ENCODE measurements at places on chromosomes 1 and 21.

DNA sequence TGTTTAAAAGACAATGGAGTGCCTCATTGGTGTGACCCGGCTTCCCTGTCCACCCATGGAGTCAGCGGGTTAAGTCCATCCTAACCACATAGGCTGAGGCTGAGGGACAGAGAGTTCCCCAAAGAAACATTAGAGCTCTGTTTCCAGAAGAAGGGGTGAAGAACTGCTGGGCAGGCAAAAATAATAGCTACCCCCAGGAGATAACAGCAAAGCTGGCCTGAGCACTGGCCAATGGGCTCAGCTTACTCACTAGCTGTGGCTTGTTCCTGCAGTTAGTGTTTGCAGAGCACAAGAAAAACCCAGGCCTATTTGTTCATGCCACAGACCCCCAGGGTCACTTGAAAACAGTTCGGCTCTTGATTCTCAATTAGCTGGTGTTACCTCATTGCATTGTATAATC lies 311.2 kb downstream of the NFIA start:
- no peak for DNase-seq

- DNase-seq = no peak
These were observed 124.0 kb downstream of the DMRTB1 start for GRCh38 chr1:53583021-53583867.

DNA sequence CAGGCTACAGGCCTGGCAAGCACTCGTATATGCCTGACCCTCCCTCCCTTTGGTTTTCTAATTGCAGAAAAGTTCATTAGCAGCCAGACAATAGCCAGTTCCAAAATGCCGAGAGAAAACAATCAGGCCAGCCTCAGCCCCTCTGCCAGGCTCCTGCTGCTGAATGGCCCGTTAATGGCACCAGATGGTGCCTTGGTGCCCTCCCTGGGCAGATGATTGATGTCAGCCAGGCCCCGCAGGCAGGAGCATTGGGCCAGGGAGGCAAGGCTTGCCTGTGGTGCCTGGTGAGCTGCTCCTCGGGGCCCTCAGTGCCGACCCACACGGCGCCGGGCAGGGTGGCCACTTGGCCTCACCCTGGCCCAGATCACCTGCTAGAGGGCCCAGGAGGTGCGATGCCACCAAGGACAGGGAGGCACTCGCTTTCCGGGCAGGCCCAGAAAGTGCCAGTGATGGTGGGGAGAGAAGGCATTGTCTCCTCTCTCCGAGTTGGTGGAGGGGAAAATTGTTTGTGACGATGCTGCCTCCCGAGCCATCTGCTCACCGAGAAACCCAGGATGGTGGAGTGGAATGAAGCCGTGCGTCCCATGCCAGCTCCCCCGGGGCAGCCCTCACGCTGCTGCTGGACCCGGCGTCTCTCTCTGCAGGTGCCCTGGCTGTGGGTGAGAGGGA lies 28.1 kb downstream of the QSOX1 start:
- no peak for DNase-seq

DNA sequence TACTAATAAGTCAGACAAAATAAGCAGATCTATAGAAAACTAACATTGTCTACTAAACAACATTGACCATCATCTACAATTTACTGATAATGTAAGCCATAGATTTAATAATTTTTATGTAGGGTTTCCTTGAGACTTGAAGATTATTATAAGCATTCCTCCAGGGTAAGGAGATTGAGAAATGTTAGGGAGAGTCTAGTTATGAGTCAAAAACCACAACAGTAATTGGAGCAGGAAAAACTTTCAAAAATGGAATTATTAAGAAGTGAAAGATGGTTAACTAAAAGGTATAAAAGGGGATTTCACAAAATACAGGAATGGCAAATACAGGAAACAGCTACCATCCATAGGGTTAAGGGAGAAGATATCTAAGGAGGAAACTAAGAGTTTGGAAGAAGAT lies 12.4 kb upstream of the UHMK1 start:
- DNase-seq = no peak

DNA sequence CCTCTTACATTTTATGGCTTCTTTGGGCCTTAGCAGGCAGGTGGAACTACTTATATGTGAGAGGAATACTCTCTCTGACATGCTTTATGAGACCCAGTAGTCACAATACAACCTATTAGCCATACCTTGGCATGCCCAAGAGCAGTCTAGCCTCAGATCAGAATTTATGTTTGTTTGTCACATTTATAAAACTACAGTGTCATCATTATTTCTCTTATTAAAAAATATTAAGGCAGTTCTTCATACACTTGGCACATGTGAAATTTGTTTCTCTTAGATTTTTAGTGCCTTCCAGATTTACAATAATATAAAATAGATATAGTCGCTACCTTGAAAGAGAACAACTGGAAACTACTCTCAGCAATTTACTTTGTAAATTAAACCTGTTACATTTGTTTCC lies 118.5 kb downstream of the LRRC40 start:
- DNase-seq = no peak

DNA sequence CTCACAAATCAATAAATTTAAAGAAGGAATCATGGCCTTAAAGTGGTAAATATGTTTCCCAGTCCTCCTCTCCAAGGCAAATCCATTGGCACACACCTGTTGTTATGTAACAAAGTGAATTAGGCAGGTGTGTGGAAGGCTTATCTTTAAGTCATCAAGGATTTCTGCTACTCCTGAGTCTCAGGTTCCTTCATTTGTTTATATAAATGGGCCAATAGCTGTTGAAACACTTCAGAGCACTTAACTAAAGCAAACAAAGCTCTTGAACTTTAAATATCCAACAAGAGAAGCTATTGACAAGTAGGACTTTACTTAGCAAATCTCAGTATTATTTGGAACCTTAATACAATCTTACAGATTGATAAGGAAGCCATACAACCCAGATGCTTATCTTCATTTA lies 99.3 kb upstream of the ESRRG start:
- DNase-seq = no peak

DNA sequence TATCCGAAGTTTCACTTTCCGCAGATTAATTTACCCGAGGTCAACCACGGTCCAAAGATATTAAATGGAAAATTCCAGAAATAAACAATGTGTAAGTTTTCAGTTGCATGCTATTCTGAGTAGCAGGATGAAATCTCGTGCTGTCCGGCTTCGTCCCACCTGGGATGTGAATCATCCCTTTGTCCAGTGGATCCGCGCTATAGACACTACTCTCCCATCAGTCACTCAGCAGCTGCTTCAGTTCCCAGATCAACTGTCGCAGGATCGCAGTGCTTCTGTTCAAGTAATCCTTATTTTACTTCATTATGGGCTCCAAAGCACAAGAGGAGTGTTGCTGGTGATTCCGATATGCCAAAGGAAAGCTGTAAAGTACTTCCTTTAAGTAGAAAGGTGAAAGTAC lies 8.3 kb upstream of the LRP8 start:
- no peak for DNase-seq

GRCh38 chr1:243751506-243751905 lies 98.5 kb downstream of the AKT3 start:
- DNase-seq = no peak

GRCh38 chr1:26745191-26745590 lies 42.6 kb upstream of the PIGV start:
- no peak for DNase-seq

DNA sequence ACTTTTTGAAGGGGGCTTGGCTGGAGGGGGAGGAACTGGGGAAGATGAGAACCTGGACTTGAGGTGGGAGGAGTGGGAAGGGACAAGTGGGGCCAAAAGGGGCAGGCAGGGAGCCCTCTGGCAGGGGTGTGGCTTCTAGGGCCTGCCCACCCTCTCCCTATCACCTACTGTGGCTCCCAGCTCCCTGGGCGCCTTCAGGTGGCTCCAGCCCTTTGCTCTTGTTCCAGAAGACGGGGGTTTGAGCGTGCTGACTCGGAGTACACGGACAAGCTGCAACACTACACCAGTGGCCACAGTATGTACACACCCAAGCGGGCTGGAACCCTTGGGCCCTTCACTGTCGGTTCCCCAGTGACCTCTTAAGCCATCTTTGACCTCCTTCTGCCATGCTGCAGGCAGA lies 76.5 kb downstream of the LACTBL1 start:
- DNase-seq = no peak

GRCh38 chr1:119326251-119326650 lies 42.3 kb upstream of the HAO2 start:
- no peak for DNase-seq

- DNase-seq = no peak
These were observed 4.7 kb downstream of the ZBTB7B start for GRCh38 chr1:155007251-155007828.

GRCh38 chr1:5502311-5503194 lies 489.7 kb downstream of the NPHP4 start:
- DNase-seq = no peak

DNA sequence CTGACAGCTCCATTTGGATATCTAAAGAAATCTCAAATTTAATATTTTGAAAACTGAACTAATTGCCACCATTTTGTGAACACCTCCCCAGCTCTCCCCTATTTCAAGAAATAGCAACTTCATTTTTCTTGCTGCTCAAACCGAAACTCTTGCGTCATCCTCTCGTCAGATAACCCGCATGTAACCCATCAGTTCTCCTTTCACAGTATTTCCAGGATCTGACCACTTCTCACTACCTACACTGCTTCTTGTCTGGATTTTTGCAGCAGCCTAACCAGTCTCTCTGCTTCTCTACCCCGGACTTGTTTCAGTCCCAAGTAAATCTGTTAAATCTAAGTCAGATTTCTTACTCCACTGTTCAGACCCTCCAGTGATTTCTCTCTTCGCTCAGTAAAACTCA lies 75.6 kb downstream of the MTR start:
- DNase-seq = peak; percentile 64

DNA sequence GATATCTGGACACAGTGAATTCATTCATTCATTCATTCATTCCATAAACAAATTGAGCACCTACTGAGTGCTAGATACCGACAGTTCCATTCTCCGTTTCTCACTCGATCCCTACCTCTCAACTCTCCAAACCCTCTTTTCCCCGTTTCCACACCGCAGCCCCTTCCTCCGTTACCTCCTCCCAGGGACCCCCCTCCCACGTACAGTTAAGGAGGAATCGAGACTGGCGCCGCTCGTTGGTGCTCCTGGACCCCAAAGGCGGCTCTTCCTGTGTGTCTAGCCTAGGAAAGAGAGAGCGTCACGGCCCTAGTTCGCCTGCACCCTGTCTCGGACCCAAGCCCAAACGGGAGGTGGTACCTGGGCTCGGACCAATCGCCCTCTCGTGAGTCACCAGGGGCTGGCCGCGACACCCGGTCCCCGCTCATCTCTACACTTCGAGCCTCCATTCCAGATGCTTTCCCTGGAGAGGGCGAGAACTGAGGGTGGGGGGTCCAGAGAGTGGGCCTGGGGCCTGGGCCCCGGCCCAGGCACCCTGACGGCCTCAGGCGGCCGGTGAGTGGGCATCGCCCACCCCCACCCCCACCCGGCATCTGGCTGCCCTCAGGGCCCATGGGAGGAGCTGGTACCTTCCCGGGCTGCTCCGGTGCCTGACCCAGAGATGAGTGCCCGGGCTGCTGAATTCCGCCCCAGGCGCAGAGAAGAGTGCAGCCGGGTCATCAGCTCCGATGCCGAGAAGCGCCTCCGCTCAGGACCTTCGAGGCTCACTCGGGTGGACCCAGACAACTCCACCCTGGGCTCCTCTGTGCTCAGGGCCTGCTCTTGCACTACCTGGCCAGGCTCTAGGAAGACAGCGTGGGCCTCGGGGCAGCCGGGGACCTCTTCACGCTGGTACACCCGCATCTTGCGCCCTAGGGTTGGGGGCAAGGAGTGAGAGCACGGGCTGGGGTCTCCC lies 4.9 kb downstream of the ARHGEF19 start:
- no peak for DNase-seq

DNA sequence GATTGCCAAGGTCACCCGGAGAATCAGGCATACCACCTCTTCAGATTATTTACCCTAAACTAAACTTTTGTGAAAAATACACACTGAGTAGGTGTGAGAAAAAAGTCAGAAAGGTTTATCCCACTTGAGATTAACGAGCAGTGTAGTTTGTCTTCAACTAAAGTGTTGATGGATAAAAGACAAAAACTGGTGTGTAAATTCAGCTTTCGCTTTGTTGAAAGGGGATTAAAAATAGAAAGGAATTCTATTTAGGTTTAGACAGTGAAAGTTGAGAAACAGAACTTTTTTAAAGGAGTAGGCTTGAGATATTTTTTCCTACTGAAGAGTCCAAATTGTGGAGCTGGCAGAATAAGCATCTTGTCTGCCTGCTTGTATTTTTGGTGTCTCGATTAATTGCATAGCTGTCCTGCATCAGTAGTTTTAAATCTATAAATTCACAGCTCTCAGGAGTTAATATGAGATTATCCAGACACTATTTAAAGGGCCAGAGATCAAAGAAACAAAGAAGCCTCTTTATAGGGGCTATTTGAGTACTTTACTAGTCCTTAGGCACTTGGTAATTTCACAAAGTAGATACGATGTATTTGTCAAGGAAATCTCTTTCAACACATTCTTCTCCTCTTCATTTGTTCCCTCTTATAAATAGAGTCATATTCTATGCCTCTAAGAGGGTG lies 46.7 kb upstream of the RABGAP1L start:
- DNase-seq = no peak

DNA sequence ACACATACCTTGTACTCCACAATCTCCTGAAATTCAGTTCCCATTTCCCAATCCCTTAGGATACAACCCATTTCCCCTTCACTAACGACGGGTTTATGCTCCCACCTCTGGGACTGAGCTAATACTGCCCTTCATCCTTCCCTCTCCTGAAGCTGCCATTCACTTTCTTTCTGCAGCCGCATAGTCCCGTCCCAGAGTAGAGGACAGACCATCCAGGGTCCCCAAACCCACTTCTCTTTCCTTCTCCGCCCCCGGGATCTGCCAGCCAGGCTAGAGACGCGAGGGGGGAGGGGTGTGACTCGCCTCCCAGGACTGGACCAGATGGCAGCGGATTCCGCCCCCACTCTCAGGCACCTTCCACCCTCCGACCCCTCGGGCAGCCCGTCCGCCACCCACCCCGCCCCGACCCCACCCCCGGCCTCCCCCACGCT lies 679 bp downstream of the ABL2 start:
- peak; percentile 39 for DNase-seq

DNA sequence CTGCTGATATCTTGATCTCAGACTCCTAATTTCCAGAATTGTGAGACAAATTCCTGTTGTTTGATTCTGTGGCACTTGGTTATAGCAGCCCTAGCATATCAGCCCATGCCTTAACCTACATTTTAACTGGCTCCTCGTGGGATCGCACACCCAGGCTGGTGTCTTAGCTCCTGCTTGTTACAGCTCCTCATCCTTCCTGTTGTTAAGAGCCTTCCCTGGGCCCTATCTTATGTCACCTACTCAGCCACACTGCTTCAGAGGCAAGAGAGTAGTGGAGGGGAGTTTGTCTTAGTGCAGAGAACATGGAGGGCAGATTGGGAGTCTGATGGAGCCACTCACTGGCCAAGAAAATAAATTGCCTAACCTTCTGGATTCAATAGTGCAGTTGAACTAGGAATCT lies 131.0 kb downstream of the ROR1 start:
- no peak for DNase-seq

DNA sequence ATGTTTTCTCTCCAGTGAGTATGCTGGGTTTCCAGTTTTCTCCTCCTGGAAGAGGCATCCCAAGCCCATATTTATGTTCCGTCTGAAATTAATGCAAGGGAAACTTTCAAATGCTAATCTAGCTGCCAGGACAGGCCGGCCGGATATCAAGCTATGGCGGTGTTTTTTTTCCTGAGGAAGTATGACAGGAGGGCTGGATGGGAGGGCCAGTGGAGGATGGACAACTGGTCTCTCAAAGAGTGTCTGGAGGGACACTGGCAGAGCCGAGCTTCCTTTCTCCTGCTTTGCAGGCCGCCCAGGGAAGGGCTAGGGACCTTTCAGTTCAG lies 212.7 kb downstream of the TRABD2B start:
- DNase-seq = no peak
